ENCODE measurements at places on chromosomes 7 and 10. TPM values are rescaled to one million over a fixed set of nuclear protein-coding genes. Genes with fewer than 3 reads are reported as not detected.

GRCh38 chr7:34869057-34869456 lies 168.2 kb downstream of the DPY19L1 start:
- H3K27me3 ChIP-seq = no peaks in the 10 kb centered on the region
- no peak for DNase-seq
- H3K4me1 ChIP-seq = no peaks in the 10 kb centered on the region
- no peak overlapping the region for H3K4me3 ChIP-seq
- H3K36me3 ChIP-seq = no peaks in the 10 kb centered on the region

GRCh38 chr10:97393034-97393573 lies 8.0 kb downstream of the RRP12 start:
- no peak overlapping the region for H3K27ac ChIP-seq
- no peaks in the 10 kb centered on the region for H3K27me3 ChIP-seq
- no peak for DNase-seq

DNA sequence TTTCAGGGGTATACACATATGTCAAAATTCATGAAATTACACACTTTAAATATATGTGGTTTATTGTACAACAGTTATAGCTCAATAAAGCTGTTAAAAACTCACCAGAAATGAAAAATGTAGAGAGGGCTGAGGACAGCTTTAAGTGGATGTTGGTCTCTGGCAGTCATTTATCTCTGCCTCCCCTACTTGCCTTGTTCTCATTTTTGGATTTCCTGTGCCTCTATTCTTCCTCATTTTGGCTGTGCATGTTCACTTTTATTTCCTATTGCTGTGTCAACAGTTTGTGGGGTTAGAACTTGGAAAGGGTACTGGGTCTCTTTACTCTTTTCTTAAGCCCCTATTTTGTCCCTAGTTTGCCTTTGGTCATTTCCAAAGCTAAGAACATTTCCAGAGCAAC lies 18.6 kb upstream of the MEST start:
- H3K27ac ChIP-seq = peak overlapping the region; percentile 52
- peaks cover 15% of the 10 kb centered on the region for H3K4me1 ChIP-seq
- H3K36me3 ChIP-seq = no peaks in the 10 kb centered on the region
- no peak overlapping the region for H3K4me3 ChIP-seq
- H3K27me3 ChIP-seq = no peaks in the 10 kb centered on the region

GRCh38 chr10:118259288-118259906 lies 82.7 kb downstream of the FAM204A start:
- no peak overlapping the region for H3K27ac ChIP-seq
- no peaks in the 10 kb centered on the region for H3K36me3 ChIP-seq
- no peak overlapping the region for H3K4me3 ChIP-seq

DNA sequence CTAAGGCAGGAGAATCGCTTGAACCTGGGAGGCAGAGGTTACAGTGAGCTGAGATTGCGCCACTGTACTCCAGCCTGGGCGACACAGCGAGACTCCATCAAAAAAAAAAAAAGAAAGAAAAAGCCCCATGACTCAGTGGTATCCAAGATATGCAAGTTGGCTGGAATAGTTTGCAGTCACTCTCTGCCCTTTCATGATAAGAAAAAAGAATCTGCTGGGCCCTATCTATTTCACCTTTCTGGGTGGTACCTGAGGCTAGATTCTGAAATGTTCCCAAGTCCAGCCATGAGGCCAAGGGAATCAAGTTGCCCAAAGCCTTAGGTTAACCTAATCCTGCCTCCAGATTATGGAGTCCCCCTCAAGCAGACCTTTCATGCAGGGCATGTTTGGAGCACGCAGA lies 24.3 kb downstream of the NKX2-3 start:
- no peaks in the 10 kb centered on the region for H3K36me3 ChIP-seq
- H3K4me3 ChIP-seq = no peak overlapping the region
- peaks cover 3% of the 10 kb centered on the region for H3K4me1 ChIP-seq
- H3K27ac ChIP-seq = no peak overlapping the region

- H3K27me3 ChIP-seq = no peaks in the 10 kb centered on the region
- H3K36me3 ChIP-seq = no peaks in the 10 kb centered on the region
- H3K4me1 ChIP-seq = no peaks in the 10 kb centered on the region
These were observed 57.0 kb upstream of the DKK1 start for GRCh38 chr10:52256832-52257691.

DNA sequence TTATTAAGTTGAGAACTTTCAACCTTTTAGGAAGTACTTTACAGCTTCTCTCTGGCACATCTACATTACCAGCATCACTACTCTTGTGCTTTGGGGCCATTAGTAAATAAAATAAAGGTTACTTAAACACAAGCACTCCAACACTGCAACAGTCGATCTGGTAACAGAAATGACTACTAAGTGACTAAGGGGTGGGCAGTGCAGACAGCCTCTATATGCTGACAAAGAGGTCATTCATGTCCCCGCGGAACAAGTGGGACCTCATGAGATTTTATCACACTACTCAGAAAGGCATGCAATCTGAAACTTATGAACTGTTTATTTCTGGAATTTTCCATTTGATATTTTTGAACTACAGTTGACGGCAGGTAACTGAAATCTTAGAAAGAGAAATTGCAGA lies 111.3 kb upstream of the DNAJB12 start:
- no peak overlapping the region for H3K4me3 ChIP-seq
- no peaks in the 10 kb centered on the region for H3K27me3 ChIP-seq
- no peak overlapping the region for H3K27ac ChIP-seq
- H3K36me3 ChIP-seq = peaks cover 6% of the 10 kb centered on the region
- DNase-seq = no peak

GRCh38 chr7:71548746-71549145 lies 416.8 kb downstream of the GALNT17 start:
- H3K27me3 ChIP-seq = no peaks in the 10 kb centered on the region
- no peak for DNase-seq
- no peak overlapping the region for H3K27ac ChIP-seq
- H3K4me3 ChIP-seq = no peak overlapping the region

DNA sequence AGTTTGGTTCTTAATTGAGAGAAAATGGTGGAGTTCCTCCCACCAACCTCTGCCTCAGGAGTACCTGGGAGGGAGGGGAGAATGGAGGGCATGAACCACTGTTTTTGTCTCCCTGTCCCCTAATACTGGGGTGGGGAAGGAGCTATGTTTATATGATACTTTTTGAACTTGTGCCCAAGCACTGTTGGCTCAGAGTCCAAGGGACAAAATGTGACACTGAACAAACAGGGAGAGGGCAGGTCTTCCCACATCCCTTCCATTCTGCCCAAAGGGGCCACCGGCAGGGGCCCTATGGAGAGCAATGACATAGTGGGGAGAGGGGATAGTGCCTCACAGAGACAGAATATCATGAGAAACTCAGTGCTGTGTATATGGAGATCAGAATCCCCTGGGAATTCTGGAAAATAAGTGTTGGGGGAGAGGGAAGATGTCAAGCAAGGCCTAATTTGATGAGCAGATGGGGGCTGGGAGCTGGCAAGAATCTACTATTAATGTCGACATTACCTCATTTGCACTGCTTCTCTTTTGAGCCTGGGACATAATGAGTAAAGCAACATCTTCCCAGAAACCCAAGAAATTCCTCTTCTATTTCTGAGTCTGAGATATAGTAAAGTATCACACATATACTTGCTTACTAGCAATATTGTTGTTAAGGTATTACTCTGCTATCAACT lies 180.6 kb downstream of the CYP26A1 start:
- no peak overlapping the region for H3K4me3 ChIP-seq
- no peaks in the 10 kb centered on the region for H3K27me3 ChIP-seq
- H3K4me1 ChIP-seq = peaks cover 5% of the 10 kb centered on the region
- DNase-seq = peak; percentile 19
- H3K36me3 ChIP-seq = no peaks in the 10 kb centered on the region
- H3K27ac ChIP-seq = no peak overlapping the region

DNA sequence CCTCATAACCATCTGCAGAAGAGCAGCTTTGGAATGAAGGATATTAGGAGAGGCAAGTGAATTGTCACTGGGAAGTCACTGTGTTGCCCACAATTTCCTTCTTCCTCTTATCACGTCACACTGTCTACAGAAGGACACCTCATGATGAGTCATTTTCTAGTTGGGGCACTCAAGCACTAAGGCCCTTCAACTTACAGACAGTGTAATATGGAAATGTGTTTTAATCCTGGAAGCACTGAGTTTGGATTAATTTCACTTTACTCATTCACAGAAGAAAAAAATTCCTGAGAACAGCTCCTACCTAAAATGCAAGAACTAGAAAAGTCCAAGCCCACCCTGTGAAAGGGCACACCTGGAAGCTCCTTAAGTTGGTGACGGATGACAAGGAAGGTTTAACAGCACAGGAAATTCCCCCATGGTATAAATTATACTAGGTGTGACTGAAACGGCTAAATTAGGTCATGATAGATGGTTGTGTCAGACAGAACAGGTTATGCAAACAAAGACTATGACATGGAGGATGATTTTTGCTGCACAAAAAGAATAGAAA lies 56.6 kb downstream of the PARD3 start:
- no peaks in the 10 kb centered on the region for H3K36me3 ChIP-seq
- DNase-seq = no peak
- no peaks in the 10 kb centered on the region for H3K27me3 ChIP-seq
- H3K27ac ChIP-seq = no peak overlapping the region
- peaks cover 5% of the 10 kb centered on the region for H3K4me1 ChIP-seq
- no peak overlapping the region for H3K4me3 ChIP-seq

DNA sequence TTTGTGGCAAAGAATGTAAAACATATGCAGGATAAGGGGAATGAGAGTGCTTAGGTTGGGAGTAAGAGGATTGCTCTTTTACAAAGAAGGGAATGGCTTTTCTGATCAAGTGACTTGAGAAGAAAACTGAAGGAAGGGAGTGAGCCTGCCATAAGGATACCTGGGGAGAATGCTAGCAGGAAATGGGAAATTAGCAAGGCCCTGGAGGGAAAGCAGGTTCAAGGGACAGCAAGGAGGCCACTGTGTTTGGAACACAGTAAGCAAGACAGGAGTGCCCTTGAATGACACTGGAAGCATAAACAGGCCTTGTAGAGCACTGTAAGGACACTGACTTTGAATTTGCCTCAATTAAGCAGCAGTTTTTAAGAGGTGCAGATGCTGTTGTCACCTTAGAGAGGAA lies 1069.9 kb downstream of the DNAJB9 start:
- H3K4me3 ChIP-seq = no peak overlapping the region
- no peak overlapping the region for H3K27ac ChIP-seq
- H3K36me3 ChIP-seq = no peaks in the 10 kb centered on the region
- no peaks in the 10 kb centered on the region for H3K27me3 ChIP-seq

DNA sequence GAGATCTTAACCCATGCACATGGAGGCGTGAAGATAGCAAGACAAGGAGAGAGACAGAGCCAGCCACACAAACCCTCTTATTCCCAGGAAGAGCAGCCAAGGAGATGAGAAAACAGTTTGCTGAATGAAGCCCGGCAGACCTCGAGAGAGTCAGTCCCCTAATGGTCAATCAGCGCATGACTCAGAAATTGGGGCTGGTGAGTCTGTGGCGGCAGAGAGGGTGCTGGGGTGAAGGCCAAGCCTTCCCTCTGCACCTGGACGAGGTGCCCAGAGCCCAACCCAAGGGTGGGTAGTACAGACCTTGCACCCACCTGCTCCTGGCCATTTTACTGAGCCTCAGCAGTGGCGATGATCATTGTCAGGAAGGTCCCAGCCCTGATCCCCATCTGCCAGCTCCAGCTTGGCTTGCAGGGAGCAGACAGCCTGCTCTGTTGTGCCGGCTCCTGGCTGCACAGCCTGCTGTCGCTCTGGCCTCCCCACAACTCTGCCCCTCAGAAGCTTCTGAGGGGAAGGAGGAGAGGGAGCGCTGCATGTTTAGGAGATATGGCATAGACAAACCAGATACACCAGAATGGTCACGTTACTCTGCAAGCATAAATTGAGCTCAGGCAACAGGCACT lies 256.6 kb downstream of the RPS24 start:
- no peaks in the 10 kb centered on the region for H3K27me3 ChIP-seq
- no peak for DNase-seq
- no peak overlapping the region for H3K27ac ChIP-seq

GRCh38 chr10:132336064-132336746 lies 4.2 kb downstream of the LRRC27 start:
- H3K4me3 ChIP-seq = no peak overlapping the region
- no peak overlapping the region for H3K27ac ChIP-seq
- H3K4me1 ChIP-seq = peaks cover 12% of the 10 kb centered on the region
- no peaks in the 10 kb centered on the region for H3K27me3 ChIP-seq
- DNase-seq = no peak
- peaks cover 17% of the 10 kb centered on the region for H3K36me3 ChIP-seq

DNA sequence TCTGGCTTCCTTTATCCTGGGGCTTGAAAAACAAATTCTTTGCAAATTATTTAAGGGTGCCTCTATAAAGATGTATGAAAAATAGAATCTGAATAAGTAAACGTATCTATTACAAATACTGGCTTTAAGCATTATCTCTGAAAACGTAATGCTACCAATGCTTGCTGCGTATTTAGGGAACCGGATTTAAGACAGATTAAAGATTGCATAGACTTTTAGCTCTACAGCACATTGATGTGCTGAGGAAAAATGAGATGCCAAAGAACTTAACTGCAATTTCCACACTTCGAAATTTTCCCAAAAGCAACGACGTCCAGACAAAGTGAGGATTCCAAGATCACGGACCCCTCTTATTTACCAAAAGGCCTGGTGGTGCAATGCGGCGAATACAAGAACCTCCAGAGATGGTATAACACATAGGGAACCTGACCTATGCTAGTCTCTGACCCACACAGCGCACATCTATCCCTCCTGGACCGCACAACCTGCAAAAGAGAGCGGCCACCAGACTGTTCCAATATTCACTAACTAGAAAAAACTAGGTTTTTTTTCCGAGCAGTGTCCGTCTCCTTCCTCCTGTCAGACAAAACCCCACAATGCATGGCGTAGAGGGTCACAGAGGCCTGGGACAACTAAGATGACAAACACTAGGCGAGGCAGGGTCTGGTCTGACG lies 34.3 kb upstream of the PHF14 start:
- peak overlapping the region; percentile 83 for H3K4me3 ChIP-seq
- H3K36me3 ChIP-seq = peaks cover 15% of the 10 kb centered on the region
- peak overlapping the region; percentile 98 for H3K27ac ChIP-seq
- peaks cover 8% of the 10 kb centered on the region for H3K4me1 ChIP-seq

GRCh38 chr10:90421874-90422273 lies 436.0 kb downstream of the HTR7 start:
- no peak overlapping the region for H3K4me3 ChIP-seq
- no peaks in the 10 kb centered on the region for H3K4me1 ChIP-seq
- no peaks in the 10 kb centered on the region for H3K27me3 ChIP-seq
- no peak for DNase-seq
- H3K27ac ChIP-seq = no peak overlapping the region
- H3K36me3 ChIP-seq = no peaks in the 10 kb centered on the region

DNA sequence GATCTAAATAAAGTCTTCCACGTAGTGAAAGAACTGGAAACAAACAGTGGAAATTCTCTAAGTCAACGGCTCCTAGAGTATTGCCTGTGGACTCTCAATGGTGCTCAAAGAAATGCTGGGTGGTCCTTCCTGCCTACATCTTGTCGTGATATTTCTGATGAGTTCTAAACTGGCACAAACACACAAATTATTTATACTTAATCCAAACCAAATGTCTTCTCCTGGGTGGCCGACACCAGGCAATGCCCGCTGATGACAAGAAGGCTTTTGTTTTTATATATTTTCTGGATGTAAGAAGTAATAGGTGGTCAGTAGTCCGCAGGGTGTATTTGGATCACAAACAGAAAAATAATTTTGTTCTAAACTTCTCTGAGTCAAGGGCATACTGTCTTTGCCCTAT lies 178.7 kb downstream of the GFRA1 start:
- peaks cover 30% of the 10 kb centered on the region for H3K4me1 ChIP-seq
- peaks cover 11% of the 10 kb centered on the region for H3K36me3 ChIP-seq
- H3K4me3 ChIP-seq = no peak overlapping the region
- DNase-seq = no peak
- H3K27me3 ChIP-seq = no peaks in the 10 kb centered on the region

The FAM25C gene
- polyA plus RNA-seq = not detected

The RBP3 gene
- 0.10 TPM for polyA plus RNA-seq

The PRLHR gene
- polyA plus RNA-seq = 0.04 TPM

The DNAH11 gene
- 0.48 TPM for polyA plus RNA-seq

The TEX47 gene
- polyA plus RNA-seq = not detected

The SEMA3C gene
- polyA plus RNA-seq = 188 TPM

The SLC29A4 gene
- polyA plus RNA-seq = 51.7 TPM
